ENCODE measurements at places on chromosomes 3 and 15.

GRCh38 chr3:25831578-25831977 lies 41.7 kb downstream of the OXSM start:
- DNase-seq, result peak; percentile 37

- DNase-seq, result no peak
These were observed 87.5 kb upstream of the FAM3D start for GRCh38 chr3:58754074-58754473.

DNA sequence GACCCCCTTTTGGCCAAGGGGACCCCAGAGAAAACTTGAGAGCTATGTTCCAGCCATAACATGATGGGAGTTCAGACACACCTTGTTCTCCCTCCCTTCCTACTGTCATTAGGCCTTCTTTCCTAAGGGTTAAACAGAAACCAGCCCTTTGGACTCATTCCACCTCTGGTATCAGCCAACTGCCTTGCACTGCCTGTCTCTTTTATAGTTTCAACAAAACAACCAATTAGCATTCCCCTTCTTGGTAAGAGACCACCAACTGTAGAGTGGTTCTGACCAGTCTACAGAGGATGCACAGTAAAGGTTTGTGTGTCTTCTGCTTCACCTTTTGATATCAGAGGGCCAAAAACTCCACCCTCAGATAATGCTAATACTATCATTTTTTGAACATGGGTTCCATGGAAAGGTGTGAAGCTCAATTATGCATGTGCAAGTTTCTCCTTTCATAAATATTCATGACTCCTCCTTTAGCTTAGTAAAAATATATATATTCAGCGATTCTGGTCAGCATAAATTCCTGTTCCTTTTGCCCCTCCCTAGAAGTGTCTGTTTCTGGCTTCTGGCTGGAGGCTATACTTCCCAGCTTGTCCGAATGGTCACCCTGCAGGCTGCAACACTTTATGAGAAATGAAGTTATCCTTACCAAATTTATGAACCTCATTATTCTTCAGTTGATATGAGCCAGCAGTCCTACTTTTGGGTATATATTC lies 55.9 kb downstream of the SERP1 start:
- no peak for DNase-seq

DNA sequence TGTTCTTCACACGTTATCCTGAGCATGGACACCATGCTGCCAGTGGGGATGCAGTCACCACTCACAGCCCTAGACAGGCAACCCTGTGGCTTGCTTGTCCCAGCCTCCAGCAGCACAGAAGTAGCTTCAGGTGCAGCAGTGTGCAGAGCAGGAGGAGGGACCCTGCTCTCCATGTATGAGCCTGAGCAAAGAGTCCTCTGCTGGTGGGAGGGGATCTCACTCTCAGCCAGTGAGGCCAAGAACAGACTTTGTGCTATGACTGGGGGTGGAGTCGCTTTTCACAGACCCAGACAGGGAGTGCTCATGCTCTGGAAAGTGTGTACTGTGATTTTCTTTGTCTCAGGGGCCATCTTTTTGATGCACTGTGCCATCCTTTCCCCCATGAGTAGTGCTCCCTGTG lies 66.1 kb upstream of the NDN start:
- no peak for DNase-seq

DNA sequence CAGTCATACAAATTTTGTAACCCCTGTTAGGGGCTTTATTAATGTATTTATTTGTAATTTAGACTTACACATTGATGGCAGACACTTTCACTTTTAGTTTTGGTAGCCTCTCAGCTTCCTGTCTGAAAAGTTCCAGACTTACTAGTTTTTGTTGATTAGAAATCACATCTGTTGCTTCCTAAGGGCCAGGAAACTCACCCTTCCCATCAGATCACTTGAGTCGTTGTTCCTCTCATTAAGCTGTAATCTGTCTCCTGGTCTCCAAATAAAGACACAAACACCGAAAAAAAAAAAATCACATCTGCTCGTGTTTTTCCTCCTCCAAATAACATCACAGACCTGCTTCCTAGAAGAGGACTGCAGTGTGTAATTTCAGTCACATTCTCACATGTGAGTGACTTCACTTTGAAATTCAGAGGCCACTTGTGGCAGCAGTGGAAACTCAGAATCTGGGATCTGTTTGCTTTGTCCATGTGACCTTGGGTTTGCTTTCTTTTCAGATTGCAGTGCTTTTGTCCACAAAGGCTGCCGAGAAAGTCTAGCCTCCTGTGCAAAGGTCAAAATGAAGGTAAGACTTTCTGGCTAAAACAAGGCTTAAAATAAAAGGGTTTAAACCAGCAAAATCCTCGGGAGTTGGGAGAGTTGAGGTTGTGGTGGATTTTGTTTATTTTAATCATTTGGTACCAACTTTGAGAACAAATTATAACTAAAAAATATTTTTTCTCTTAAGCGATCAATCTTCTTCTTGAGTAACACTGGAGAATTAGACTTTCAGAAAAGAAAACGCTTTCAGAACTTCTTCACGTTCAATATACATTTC lies 87.0 kb downstream of the KLHL25 start:
- peak; percentile 76 for DNase-seq

GRCh38 chr15:47588958-47589357 lies 128.3 kb upstream of the SEMA6D start:
- no peak for DNase-seq

DNA sequence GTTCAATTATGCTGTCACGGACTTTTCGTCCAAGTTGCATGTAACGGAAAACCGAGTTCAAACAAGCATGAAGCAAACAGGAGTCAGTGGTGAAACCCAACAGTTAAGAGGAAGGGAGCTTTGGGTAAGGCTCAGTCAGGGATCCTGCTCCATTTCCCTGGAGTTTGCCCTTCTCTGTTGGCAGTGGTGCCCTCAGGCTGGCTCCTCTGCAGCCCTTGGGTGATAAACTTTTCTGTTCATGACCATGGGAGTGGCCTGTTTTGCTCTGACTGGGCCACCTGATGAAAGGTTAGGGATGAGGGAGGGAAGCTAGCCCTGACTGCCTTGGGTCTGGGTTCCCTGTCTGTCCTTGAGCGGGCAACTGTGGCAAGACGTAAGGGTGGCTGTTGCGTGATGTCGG lies 16.1 kb downstream of the CHAC1 start:
- no peak for DNase-seq

GRCh38 chr15:101501703-101502373 lies 12.3 kb upstream of the PCSK6 start:
- DNase-seq, result peak; percentile 44

GRCh38 chr3:50323092-50323600 lies 601 bp upstream of the HYAL2 start:
- no peak for DNase-seq

- no peak for DNase-seq
These were observed 44.4 kb downstream of the CSNK1G1 start for GRCh38 chr15:64311566-64311965.

GRCh38 chr3:111980716-111981456 lies 2.1 kb downstream of the ABHD10 start:
- DNase-seq, result no peak

DNA sequence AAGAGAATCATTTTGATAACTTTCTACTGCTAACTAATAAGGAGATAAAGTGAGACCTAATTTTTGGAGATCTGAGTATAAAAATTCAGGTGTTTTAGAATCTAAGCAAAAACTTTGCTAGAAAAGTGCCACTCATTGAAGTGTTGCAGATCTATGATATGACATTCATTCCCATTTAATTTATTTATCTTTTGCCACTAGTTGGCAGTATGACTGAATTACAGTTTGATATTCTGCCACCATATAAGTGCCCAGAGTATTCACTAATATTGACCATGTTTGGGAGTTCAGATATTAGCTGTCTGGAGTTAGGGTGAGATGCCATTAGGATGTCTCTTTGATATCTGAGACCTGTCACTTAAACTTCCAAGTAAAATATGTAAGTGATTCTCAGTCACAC lies 251.3 kb upstream of the GBE1 start:
- DNase-seq, result no peak

GRCh38 chr3:103613397-103614156 lies 1178.8 kb downstream of the ZPLD1 start:
- no peak for DNase-seq

DNA sequence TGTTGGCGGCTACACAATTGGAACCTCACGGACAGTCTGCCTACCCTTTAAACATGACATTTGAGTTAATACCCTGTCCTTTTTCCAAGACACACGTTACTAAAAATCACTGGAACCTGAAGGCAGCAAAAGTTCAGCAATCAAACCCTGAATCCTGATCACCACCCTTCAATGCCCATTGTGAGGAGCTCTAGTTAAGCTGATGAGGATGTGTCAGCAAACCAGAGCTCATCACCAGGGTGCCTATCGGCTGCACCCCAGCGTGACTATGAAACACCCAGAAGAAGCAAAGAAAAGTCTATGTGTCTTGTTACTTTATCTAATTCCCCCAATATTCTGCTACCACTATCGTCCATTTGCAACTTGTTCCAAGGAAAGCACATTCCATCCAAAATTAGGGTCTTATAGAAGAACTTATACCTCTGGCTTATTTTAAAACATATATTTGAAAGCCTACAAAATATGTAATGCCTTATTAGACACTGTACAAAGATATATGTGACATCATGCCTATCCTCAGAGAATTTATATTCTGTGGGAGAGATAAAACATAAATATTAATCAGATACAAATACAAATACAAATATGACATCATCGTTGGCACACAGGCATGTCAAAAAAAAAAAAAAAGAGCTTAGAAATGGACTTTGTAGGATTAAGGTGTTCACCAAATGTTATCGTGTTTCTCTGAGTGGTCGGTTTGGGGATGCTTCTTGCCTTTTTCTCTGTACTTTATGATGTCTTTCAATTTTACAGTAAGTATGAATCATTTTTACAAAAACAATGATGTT lies 219.7 kb upstream of the SETMAR start:
- DNase-seq, result no peak

GRCh38 chr3:177481329-177481728 lies 284.0 kb upstream of the TBL1XR1 start:
- DNase-seq, result no peak

DNA sequence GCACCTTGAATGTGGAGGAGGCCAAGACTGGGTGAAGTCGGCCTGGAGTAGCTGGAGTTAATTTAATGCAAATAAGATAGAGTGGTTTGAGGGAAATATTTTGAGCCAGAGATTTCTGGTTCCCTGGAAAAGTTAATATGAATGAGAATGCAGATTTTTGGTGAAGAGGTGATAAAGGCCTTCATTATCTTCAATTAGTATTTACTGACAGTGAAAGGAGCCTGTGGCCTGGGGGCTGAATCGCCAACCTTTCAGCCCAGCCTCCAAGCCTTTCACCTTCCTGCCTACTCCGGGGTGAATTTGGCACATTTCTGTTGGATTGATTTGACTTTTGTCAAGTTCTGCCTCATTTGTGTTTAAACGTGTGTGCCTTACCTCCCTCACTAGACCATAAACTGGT lies 147.8 kb downstream of the SOX2 start:
- no peak for DNase-seq

- DNase-seq, result no peak
These were observed 938.4 kb upstream of the SEMA6D start for GRCh38 chr15:46778876-46779275.

- no peak for DNase-seq
These were observed 2.5 kb downstream of the EPHB3 start for GRCh38 chr3:184563941-184564684.

DNA sequence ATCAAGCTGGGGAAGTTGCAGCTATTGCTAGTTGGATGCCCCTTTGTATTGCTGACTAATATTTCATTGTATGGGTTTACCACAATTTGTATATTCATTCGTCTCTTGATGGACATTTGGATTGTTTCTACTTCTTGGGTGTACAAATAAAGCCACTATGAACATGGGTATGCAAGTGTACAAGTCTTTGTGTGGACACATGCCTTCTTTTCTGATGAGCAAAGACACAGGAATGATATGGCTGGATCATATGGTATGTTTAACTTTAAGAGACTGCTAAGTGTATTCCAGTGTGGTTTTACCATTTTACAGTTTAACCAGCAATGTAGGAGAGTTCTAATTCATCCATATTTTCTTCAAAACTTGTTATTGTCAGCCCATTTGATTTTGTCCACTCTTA lies 32.2 kb downstream of the NECTIN3 start:
- DNase-seq, result no peak

GRCh38 chr3:37458162-37459120 lies 284.1 kb upstream of the LRRFIP2 start:
- peak; percentile 40 for DNase-seq

DNA sequence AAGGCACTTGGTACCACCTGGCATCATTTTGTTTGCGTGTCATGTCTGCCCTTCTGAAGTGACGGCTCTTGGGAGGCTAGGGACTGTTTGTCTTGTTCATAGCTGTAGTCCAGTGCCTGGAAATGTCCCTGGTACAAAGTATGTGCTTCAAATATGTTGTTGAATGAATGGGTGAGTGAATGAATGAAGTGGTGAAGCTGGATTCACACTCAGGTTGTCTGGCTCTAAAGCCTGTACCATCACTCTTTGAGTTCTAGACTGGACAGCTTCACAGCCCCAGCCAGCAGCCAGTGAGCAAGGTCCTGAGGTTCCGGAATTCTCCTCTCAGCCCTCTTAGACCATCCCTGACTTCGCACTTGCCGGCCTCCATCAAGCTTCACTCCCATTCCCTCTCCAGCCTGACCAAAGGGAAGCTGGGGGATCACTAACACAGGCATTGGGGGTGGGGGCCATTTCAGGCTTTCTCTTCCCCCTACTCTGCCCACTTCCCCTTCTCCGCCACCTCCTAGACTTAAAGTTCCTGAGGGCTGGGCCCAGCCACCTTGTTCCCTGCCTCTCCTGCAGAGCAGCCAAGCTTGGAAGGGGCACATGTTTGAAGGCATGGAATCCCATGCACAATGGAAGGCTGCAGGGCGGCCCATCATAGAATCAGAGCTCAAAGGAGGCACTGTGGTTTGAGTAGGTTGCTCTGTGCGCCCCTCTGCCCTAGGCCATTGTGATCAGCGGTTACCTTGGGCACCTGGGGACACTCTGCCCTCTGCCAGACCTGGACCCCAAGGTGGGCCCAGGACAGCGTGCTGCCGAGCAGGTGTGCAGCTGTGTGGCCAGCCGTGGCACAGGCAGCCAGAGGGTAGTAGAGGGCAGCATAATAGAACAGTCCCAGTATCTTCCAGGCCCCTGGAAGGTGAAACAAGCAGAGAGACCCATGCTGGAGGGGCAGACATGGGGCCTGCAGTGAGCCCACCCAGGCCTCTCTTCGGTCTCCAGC lies 7.7 kb downstream of the STRA6 start:
- DNase-seq, result no peak

DNA sequence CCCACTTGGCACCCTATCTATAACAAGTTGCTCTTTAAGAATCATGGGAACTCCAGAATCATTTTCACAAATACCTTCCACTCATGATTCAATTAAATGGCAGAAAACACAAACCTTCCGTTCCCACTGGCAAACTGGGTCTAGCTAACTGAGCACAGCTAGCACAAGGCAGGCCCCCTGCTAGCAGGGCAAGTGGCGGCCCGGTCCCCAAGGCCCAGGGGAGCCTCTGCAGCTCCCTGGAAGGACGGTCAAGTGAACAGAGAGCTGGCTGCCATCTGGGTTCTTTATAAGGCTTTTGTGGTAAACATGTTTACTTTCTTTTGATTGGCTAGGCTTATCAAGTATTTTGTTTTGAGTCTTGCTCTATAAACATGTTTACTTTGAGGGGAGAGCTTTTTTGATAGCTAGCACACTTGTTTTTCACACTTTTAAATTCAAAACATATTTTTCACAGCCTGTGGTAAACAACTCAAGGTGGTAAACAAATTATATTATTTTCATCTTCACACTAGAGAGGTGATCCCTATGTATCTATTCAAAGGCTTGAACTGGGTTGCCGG lies 81.4 kb downstream of the FOXP1 start:
- no peak for DNase-seq
